Muscle of leg (tissue), 16 donors: ENCODE measurements at places on chromosomes 3 and 15. TPM values are rescaled to one million over a fixed set of nuclear protein-coding genes. Genes with fewer than 3 reads are reported as not detected.

DNA sequence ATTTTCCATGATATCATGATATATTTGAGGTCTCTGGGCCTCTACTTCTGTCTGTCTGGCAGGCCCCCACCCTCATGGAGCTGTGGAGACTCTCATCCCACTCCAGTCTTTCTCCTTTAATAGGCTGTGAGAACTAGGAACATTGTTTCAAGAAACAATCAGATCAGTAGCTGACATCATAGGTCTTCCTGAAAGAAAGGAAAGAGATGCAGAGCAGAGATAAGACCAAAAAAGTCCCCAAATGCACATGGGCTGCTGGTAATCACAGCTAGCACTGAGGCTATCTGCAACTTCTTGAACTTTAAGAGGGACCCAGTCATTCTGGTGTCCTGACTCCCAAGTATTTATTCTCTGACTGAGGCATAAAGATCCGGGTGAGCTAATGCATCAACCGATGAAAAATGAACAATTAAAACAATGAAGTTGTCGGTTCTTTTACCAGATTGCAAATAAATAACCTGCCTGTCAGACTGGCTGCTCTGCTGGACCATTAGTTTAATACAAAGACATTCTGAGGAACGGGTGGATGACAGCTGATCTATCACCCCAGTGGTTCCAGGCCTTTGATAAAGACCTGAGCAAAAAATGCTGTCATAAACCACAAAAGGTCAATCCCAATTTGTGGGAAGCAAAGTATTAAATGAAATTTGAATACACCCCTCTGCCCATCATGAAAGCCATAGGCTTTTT lies 780.8 kb upstream of the GOLIM4 start:
- DNase-seq, result peak; percentile 18

- no peak for DNase-seq
Observed at GRCh38 chr3:73762855-73763254, 138.1 kb upstream of the PDZRN3 start.

- no peak for DNase-seq
Observed at GRCh38 chr3:71111784-71112440, 471.6 kb downstream of the FOXP1 start.

DNA sequence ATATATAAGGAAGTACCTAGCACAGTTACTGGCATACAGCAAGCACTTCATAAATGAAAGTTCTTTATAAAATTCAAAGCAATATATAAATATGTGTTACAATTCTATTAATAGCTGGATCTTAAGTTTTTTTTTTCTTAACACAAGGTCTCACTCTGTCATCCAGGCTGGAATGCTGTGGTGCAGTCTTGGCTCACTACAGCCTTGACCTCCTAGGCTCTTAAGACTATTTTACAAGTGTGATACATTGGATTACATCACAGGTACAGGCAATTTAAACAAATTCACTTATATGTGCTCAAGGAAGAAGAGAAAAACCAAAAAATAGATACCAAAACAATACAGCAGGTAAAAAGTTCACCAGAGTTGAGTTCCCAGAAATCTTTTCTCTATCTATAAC lies 60.6 kb downstream of the ZNF280D start:
- DNase-seq, result no peak

DNA sequence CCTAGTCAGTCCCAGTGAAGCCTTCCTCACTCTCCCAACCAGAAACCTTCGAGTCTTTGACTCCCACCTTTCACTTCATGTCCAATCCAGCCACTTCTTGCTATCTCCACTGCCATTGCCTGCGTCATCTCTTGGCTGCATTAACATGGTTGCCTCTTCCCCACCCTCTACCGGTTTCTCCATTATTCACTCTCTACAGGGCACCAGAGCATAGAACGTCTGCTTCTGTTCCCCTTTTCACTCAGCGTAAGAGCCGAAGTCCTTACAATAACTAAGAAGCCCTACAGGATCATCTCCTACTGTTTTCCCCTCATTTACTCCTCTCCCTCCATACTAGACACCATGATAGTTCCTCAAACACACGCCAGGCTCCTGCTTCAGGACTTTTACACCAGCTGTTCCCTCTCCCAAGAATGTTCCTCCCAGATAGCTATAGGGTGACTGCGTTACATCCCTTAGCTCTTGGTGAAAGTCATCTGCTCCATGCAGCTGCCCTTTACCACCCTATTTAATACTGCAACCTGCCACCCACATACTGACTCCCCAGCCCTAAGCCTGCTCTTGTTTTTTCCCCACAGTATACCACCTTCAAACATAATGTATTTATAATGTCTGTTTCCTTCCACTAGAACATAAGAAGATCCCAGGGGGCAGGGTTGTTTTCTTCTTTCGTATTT lies 30.9 kb downstream of the RCN2 start:
- DNase-seq, result no peak

GRCh38 chr3:128786434-128787020 lies 60.5 kb downstream of the RAB7A start:
- no peak for DNase-seq

KLF15 gene
- polyA plus RNA-seq, result 0.66 TPM

HCLS1 gene
- 8.0 TPM for polyA plus RNA-seq
